Stimulated activated CD8-positive, alpha-beta memory T cell treated with anti-CD3 and anti-CD28 coated beads, Interleukin-7, amount 100 ng/mL, for 1 hour (primary cell): ENCODE measurements at places on chromosomes 12 and 14.
A peak's percentile ranks its signal among the peaks of the same experiment; 100 is the strongest.

DNA sequence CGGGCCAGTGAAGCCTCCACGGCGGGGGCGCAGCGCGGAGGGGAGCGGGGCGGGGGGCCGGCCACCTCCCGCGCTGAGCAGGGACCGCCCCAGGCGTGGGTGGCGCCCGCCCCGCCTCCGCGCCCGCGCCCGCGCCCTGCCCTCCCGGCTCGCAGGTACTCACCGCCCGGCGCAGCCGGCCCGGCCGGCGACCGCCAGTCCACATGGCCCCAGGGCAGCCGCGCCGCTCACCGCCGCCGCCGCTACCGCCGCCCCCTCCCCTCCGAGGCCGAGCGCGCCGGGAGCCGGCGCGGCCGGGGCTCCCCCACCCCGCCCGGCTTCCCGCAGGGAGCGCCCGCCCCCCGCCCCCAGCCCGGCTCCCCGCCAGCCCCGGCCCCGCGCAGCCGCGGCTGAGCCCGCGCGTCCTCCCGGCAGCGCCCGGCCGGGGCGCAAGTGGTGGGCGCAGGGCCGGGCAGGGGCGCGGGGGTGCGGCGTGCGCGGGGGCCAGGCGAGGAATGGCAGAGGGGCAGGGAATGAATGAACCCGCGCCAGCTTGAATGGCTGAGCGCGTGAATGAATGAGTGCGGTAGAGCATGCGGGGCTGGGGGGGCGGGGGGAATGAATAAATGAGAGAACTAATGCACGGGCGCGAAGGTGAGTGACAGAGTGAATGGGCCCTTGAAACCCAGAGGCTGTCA, at the start of gene BEGAIN:
Gene BEGAIN, minus strand, starts transcription at position 332 of the 677 bp plus-strand sequence. Its CDS starts 127 bp downstream, at position 205.
- DNase-seq = no peak

DNA sequence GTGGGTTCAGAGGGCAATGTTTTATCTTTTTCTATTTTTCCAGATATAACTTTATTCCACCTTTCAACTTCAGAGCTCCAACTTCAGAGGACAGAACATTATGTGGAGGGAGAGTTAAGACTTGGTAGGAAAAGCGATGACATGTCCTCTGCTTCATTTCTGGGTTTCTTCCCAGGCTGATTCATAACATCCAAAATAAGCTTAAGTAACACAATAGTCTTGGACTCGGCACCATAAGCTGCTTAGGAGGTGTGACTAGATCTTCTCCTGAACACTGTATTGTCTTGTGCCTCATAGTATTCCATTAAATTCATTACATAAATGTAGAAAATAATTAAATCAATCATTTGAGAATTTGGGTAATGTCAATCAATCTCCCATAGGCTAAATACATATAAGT, 95.5 kb upstream of the PDE3A start:
- DNase-seq = no peak

- no peak for DNase-seq
Observed at GRCh38 chr12:82880442-82880901, 193.8 kb downstream of the TMTC2 start.

DNA sequence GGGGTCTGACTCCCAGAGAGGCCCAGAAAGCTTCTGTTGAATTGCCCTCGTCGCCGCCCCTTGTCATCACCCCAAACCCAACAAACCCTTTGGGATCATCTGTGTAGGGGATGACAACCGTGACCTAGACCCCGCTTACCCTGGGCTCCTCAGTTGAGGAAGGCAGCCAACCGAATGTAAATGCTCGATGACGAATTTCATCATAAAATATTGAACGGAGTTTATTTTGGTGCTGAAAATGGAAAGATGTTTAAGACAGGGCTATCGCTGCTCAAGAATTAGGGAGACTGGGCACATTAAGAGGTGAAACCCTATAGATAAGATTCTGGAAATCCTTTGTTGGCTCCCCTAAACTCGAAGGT, 512 bp downstream of the ACTR10 start:
- DNase-seq = no peak

DNA sequence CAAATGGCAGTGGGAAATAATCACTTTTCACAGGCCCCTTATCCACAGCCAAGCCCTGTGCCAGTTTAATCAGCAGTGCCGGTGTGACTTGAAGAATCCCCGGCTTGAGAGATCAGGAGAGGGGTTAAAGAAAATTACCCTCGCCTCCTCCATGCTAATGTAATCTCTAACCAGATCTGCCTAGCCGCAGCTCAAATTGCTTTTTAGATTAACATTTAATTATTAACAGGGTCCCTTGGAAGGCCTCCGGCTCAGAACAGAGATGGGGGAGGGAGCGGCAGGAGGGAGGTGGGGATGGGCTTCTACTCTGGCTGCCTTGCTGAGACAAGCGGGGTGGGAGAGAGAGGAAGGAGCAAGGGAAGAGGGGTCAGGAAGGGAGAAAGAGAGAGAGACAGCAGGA, 24.0 kb downstream of the FAM222A start:
- DNase-seq = no peak

GRCh38 chr12:128571906-128572810, 251.6 kb downstream of the SLC15A4 start:
- no peak for DNase-seq

DNA sequence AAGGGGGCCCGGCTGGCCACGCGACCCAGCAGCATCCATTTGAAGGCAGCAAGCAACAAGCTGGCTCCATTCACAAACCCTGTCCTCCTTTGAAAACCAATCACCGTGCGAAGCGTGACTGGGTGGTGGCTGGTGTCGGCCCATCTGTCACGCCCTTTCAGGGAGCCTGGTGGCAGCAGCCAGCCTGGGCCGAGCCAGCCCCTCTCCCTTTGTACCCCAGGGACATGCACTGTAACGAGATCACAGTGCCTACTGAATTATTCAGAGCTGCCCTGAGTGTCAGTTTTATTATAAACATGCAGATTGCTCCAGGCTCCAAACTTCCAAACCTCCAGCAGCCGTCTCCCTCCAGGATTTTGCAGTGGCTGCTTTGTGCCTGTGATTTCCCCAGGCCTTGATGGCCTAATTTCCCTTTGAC, 22.3 kb upstream of the CTDSP2 start:
- DNase-seq = no peak

DNA sequence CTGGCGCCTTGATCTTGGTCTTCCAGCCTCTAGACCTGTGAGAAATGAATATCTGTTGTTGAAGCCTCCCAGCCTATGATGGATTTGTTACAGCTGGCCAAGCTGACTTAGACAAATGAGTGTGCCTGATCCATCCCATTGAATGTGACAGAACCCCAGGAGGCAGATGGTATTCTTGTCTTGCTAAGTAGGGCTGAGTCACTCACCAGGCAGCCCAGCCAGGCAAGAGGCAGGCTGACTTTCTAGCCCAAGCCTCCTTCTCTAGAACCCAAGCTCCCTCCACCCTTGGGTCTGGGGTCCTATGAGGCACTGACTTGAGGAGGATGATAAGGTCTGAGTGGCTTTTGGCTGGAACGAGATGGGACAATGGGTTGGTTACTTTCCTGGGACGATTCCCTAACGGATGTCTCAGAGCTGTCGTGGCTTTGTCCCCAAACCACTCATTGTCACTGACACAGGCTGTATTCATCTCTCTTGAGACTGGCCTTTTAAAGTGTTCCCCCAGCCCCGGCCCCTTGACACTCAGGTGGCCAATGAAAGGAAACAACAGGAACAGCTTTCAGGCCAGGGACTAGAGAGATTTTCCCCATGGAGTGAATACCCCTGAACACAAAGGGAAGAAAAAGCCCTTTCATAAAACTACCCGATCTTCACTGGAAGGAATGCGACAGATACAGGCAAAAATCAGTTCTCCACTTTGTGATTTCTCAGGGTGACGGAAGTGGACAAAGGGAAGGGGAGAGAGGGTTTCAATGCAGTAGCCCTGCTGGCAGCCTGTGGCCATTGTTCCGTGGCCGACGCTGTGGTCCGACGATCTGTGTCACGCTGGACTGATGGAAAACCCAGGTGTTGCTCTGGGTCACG, 264.2 kb downstream of the AACS start:
- DNase-seq = no peak

GRCh38 chr12:91910871-91911388, 234.7 kb downstream of the BTG1 start:
- no peak for DNase-seq

GRCh38 chr12:53413485-53414204, 10.0 kb upstream of the AMHR2 start:
- DNase-seq = no peak

- peak; percentile 60 for DNase-seq
Observed at GRCh38 chr12:31896514-31897039, 62.6 kb upstream of the RESF1 start.
